NCI-H2081 treated with DMSO at 0.1 percent for 48 hours (cell line): ENCODE measurements at places on chromosomes 5 and 9.

- DNase-seq: no peak
Measured at GRCh38 chr5:107669096-107670031, 1.4 kb downstream of the EFNA5 start.

DNA sequence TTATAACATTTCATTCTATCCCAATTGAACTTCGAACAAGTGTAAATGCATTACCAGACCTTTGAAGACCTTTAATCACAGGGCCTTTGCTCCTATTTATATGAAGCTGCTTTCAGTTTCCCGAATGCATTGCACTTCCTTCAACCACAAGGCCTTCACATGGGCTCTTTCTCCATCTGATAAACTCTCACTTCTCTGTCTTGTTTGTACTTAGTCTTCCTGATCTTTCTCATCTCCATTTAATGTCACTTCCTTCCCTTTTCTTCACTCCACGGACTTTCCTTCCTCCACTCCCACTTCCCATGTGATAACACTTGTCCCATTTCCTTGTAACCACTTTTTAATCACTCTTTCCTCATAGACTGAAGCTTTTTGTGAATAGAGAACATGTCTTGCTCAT is 74.3 kb upstream of the TNC start:
- no peak for DNase-seq

- no peak for DNase-seq
Measured at GRCh38 chr5:145543968-145544367, 291.2 kb downstream of the PRELID2 start.

- DNase-seq: no peak
Measured at GRCh38 chr5:103918668-103919367, 356.2 kb upstream of the NUDT12 start.

- no peak for DNase-seq
Measured at GRCh38 chr5:14868771-14869170, 2.8 kb downstream of the ANKH start.

GRCh38 chr5:71697967-71698366 is 21.1 kb upstream of the CARTPT start:
- no peak for DNase-seq

- DNase-seq: no peak
Measured at GRCh38 chr5:3456121-3456681, 139.4 kb upstream of the IRX1 start.
